ENCODE measurements at places on chromosomes 6 and 20.
A peak's percentile ranks its signal among the peaks of the same experiment; 100 is the strongest.

- no peak for DNase-seq
Observed at GRCh38 chr20:14896569-14896968, 559.2 kb upstream of the FLRT3 start.

GRCh38 chr6:22036275-22036674 is 260.6 kb downstream of the PRL start:
- no peak for DNase-seq

DNA sequence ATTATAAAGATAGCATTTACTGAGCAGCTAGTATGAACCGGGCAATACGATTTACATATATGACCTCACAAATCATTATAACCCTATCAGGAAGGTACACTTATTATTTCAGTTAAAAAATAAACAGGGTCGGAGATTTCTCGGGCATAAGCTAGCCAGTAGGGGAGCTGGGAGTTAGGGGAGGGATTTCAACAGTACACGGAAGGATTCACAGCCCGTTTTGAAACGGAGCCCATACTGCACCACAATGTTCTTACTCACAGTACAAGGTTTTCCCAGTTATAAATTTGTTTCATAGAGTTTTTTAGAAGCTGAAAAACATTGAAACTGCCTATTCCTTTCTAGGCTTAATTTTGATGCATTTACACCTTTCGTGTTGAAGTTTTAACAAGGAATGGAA is 607.1 kb downstream of the HDGFL1 start:
- DNase-seq = no peak

- DNase-seq = no peak
Observed at GRCh38 chr20:14997791-14998190, 660.4 kb upstream of the FLRT3 start.

GRCh38 chr20:51763965-51764602 is 4.1 kb downstream of the ATP9A start:
- DNase-seq = no peak

DNA sequence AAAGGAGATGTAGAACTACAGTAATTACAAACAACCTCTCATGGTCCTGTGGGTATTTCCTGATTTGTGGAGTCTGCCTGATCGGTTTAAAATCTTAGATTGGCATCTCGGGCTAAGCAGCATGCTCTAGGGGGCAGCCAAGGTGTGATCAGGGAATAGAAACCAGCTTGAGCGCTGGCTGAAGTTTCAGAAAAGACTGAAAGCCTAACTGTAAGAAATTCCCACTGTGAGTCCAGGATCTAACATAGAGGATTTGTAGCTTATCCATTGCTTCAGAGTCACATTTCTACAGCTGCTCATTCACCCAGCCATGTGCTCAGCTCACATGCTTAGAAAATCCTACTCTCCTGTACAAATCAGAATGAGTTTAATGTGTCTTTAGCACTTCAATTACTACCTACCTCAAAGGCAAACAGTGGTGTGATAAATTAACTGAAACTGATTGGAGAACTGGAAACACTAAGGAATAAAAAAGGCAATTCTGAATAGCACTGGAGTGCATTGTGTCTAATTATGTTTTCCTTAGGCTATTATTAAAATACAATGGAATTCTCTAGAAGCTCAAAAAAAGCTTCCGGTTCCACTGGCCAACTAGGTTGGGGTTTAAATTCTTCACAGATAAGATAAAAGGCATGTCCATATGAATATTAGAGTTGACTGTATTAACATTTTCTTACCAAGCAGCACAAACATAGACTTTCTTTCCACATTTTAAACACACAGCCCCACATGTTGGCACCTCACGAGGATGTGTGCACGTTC is 73.8 kb upstream of the MPC1 start:
- DNase-seq = peak; percentile 19

GRCh38 chr6:44456070-44456965 is 68.8 kb downstream of the CDC5L start:
- DNase-seq = peak; percentile 53

- DNase-seq = no peak
Observed at GRCh38 chr6:56821005-56821432, 133.9 kb upstream of the BEND6 start.

- no peak for DNase-seq
Observed at GRCh38 chr6:130895516-130895915, 68.3 kb downstream of the SMLR1 start.

GRCh38 chr6:104423691-104424090 is 436.0 kb downstream of the HACE1 start:
- DNase-seq = no peak

DNA sequence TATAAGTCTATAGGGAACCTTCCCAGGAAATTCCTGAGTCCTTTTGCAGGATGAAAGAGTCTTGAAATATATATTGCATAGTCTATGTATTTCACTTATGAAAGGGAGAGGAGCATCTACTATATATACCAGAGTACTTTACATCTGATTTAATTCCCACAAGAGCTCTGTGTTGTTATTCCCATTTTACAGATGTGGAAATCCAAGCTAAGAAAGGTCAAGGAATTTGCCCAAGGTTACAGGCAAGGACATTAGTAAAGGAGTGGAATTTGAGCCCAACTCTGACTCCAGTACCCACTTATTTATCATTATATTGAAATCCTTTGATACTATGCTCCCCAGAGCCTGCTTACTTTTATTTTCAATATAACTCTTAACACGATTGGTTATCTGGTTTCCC is 2.6 kb downstream of the SESN1 start:
- DNase-seq = no peak

DNA sequence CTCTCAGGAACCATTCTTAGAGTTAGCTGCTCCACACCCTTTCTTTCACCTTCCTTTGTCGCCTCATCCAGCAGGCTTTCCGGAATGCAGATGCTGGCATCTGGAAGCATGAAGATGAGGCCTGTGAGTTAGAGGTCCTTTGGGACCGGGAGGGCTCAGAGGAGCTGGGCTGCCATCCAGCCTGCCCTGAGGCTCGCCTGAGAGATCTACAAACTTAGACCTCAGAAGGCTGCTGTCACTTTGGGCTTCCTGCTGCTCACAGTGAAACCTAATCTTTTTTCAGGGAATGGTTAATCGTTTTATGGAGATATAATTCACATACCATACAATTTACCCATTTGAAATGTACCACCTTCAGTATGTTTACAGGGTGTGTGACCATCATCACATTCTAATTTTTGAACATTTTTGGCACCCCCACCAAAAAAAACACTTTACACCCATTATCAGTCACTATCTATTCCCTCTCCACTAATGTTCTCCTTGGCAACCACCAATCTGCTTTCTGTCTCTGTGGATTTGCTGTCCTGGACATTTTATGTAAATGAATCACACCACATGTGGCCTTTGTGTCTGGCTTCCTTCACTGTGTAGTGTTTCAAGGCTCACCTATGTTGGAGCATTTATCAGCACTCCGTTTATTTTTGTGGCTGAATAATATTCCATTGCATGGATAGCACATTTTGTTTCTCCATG is 20.0 kb upstream of the MPC1 start:
- no peak for DNase-seq

GRCh38 chr6:105495515-105495914 is 92.6 kb upstream of the PREP start:
- no peak for DNase-seq

GRCh38 chr20:53698371-53698978 is 104.8 kb upstream of the ZNF217 start:
- no peak for DNase-seq

DNA sequence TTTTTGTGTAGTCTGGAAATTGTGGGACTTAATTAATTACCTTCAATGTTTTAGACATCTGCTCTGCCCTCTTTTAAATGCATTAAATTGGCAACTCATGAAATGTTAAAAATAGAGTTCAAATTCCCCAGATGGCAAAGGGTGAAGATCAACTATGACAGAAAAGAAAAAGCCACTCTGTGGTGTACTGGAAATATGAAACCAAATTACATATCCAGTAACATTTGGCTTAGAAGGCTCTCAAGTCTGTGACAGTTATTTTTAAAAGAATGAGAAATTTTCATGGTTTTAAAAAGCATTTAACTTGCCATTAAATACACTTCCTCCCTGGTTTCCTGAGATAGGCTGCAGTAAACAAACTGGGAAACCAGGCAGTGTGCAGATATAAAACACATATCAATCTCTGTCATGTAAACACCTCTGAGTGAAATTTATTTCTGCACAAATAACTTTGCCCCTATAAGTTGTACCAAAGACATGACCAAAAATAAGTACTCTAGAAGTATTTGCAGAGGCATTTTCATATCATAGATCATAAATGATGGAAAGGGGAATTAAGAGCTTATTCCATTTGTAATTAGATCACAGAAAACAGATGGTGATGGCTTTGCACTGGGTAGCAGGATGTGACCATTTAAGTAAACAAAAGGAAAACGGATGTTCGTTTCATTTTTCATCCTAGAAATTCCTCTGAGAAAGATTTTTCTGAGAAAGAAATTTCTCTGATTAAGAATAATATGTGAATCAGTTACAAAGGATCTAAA is 360.1 kb downstream of the SAMD5 start:
- DNase-seq = no peak

DNA sequence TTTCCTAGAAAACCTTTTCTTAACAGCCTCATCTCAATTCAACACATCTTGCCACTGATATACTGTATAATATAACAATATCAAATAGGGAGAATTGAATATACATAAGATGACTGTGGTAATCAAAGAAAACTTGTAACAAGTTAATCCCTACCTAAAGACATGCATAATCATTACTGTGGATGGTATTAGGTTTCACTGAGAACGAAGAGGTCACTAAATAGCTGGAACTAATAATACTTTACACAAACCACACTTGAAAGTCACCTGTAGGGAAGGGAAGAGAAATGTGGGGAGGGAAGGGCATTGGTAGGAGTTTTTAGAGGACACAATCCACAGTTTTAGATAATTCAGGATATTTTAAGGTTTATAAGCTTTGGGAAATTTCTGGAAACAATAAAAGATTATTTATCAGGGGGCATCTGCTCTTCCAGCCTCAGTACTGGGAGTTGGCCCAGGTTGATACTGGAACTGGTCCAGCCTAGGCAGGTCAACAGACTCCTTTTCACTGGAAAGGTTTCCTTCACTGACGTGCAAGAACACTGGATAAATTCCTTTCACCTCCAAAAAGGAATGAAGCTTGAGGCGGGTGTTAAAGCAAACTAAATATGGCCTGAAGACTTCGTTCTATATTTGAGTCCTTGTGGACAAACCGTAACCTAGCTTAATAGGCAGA is 44.0 kb downstream of the MAP7 start:
- DNase-seq = no peak

GRCh38 chr20:13494019-13494418 is 144.7 kb downstream of the TASP1 start:
- no peak for DNase-seq

DNA sequence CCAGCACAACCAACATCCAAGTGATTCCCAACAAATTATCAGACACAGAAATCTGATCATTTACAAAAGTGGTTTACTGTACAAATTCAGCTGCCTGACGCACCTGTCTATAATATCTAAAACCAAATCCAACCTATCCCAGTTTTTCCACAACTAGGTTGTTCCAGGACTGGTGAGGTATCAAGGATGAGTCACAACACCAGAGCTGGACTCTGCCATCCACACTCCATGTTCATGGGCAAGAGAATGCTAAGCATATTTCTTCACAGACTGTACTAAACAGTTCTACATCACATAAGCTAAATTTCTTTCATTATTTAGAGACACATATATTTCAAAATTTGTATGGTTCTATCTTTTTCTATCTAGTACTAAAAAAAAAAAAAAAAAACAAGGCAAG is 141.6 kb downstream of the BTBD9 start:
- no peak for DNase-seq

DNA sequence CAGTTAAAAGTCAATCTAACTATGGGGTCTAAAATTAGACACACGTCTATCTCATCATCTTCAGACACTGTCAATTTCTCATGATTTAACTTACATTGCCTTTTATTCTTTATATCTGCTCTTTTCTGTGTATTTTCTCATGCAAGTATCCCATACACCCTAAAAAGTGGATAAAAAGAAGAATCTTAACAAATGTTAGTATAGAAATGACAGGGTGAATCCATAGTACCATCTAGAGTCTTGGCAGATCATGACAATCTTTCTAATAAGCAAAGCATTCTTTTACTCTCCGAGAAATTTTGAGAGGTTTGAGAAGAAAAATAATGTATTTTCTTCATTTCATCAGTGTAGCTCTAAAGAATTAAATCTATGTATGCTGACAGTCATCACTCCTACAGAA is 382.7 kb downstream of the C6orf118 start:
- peak; percentile 22 for DNase-seq

DNA sequence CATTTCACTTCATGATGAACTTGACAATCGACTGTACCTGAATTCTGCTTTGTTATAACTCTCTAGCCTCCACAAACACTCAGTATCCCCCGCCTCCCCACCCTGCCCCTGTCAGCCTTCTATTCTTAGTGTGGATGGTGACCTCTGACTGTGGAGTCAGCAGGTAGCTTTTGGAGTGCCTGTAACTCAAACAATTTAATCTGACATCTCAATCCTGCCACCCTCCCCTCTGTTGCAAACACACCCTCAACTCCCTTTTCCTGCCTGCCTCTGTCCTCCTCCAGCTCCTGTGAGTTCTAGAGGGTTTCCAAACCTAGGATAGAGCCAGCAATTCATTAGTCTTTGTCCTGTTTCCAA is 20.3 kb downstream of the DAAM2 start:
- no peak for DNase-seq

DNA sequence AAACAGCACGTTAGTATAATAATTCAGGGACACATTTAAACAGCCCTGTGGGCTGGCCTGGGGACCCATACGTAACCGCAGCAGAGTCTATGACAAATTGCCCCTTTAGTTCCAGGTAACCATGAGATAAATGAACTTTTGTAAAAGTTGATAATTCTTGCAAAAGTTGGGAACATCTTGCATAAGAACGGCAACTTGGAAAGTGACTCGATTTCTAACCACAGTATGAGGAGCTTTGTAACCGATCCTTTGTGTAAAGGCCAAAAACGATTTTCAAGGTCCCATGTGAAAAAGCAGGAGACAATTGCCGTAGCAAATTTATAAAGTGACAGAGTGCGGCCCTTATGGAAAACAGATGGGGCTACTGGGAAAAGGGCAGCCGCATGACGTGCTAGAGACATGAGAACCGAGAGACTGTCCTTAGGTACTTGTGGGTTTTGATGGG is 81.6 kb downstream of the PSMG4 start:
- no peak for DNase-seq

GRCh38 chr6:57190140-57190539 is 18.0 kb downstream of the BAG2 start:
- peak; percentile 5 for DNase-seq

DNA sequence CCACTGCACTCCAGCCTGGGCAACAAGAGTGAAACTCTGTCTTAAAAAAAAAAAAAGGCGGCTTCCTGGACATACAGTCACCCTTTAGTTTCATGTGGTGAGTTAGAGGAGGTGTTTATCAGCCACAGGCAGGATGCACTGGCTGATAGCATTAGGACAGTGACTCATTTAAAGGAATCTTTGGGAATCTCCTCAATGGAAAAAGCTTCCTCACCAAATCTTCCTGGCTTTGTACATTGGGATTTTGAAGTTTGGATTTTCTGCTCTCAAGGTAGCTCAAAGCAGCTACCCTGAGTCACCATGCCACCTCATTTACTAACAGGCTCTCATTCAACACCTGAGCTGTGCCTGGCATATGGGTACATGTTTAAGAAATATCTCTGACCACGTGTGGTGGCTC is 20.2 kb downstream of the PRPH2 start:
- no peak for DNase-seq
